ENCODE measurements at places on chromosomes 11 and 22.
A peak's percentile ranks its signal among the peaks of the same experiment; 100 is the strongest.

- DNase-seq: no peak
Measured at GRCh38 chr11:128840783-128841182, 26.3 kb downstream of the KCNJ1 start.

- no peak for DNase-seq
Measured at GRCh38 chr22:30397656-30398635, 1.1 kb downstream of the SEC14L2 start.

DNA sequence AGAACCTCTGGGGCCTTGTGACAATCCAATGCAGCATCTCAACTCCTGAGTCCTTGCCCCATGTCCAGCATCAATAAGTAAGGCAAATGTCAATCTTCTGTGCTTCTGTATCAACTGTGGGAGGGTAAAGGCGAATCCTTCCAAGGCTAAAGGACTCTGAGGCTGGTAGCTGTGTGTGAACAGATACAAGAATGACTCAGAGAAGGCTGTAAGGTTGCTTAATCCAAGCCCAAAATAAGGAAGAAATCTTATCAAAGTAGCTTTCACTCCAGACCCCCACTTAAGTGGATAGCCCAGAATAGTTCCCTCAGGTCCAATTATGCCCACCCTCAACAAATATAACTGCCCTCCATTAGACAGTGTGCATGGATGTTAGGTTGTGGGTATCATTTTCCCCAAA lies 28.1 kb upstream of the SCGB1A1 start:
- DNase-seq: no peak

DNA sequence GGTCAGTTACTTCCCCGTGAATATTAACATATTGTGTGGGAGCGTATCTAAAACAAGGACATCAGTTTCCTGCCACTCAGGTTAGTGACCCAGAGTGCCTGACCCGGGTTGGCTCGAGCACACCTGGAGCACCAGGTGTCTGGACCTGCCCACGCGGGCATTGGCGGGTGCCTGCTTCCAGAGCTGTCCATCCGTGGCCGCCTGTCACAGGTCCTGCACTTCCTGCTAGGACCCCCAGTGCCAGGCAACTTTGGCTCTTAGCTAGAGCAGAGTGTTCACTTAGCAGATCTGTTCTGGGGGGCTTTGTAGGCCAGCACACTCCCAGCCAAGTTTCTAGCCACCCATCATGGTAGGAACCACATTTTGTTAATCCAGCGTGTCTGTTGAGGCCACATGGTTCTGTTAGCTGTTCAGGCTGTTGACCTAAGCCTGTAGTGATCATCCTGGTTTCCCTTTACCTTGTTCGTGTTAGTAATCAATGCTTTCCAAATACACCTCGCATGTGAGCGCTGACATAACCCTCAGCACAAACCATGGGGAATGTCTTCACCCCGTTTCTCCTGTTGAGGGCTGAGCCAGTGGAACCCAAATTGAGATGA lies 29.5 kb downstream of the MOV10L1 start:
- no peak for DNase-seq

DNA sequence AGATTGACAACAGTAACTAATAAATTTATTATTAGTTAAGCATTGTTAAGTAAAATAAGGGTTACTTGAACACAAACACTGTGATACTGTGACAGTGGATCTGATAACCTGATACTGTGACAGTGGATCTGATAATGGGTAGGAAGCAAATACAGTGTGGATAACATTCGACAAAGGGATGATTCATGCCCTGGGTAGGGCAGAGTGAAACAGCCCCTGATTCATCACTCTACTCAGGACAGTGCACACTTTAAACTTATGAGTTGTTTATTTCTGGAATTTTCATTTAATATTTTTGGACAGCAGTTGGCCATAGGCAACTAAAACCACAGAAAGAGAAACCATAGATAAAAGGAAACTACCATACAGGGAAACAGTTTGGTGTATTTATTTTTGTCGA lies 60.8 kb upstream of the CTSC start:
- DNase-seq: no peak

DNA sequence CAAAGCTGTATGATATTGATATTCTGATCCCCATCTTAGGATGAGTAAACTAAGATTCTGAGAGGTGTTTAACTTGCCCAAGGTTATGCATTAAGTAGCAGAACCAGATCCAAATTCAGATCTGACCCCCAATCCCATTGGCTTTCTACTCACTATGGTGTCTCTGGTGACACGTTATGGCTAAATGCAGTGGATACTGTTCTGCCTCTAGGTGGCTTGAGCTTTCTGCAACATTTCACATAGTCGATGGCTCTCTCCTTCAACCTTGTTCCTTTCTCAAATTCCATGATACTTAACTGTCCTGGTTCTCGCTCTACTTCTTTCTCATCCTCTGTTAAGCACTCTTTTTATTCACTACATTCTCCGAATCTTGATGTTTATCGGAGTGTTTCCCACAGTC lies 9.4 kb downstream of the C11orf97 start:
- no peak for DNase-seq

DNA sequence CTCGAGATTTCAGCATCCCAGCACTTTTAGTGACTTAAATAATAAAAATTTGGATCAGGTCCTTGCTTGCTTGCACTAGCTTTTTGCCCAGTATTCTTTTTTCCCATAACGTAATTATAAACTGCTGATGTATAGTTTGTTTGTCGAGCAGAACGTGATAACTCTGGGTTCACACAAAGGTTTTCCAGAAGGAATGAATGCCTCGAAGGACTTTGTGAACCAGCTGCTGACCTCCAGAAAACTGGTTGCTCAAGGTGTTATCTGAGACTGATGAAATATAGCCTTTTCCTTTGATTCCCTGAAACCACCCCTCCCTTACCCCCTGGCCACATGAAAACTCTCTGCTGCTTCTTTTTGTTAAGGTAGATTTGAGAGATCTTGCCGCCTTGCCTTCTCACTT lies 229.1 kb upstream of the CARD18 start:
- no peak for DNase-seq

- no peak for DNase-seq
Measured at GRCh38 chr11:19832086-19832750, 119.6 kb downstream of the NAV2 start.

DNA sequence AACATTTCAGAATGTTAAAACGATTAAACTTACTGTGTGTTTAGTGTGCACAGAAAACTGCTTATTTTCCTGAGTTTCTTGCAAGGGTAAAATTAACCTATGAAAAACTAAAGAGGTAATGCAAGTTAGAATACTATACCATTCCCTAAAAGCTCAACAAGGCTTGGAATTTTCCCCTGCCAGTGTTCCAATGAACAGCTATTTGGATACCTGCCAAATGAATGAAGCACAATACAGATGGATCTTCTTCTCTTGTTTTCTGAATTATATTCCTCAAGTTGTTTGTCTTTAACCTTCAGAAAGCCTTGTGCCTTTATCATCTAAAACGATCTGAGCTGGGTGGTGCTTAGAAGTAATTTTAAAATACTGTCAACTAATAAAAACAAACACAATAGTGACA lies 204.5 kb downstream of the LRRC4C start:
- DNase-seq: no peak

- no peak for DNase-seq
Measured at GRCh38 chr11:55357560-55358184, 10.1 kb upstream of the OR4A15 start.

DNA sequence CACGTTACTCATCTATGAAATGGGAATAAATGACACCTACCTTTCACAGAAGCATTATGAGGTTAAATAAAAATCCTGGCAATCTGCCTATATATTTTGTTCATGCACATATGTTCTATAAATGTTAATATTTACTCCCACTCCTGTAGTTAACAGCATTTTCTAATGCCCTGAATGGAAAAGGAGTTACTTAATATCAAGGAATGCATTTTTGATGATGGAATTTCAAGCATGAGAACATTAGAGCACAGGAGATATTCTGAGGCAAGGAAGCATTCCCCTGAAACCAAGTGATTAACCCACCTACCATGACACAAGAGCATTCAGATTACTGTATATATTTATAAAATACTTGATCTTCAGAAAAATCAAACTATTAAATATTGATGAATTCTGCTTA lies 102.1 kb downstream of the ARHGAP32 start:
- DNase-seq: no peak

DNA sequence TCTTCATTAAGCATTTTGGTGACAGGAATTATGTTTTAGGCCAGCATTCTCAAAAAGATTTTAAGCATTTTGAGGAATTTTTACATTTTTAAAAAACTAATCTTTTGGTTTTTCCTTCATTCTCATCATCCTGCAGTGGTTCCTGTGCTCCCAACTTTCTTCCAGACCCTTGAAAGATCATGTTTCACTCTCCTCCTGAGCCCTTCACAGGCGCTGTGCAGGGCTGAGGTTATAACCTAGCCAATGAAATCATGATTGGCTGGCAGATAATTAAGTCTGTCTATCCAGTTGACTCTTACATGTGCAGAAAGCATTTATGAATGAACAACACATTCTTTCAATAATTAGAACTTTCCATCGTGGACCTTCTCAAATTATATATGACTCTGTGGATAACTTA lies 226.3 kb downstream of the DDX10 start:
- DNase-seq: no peak

DNA sequence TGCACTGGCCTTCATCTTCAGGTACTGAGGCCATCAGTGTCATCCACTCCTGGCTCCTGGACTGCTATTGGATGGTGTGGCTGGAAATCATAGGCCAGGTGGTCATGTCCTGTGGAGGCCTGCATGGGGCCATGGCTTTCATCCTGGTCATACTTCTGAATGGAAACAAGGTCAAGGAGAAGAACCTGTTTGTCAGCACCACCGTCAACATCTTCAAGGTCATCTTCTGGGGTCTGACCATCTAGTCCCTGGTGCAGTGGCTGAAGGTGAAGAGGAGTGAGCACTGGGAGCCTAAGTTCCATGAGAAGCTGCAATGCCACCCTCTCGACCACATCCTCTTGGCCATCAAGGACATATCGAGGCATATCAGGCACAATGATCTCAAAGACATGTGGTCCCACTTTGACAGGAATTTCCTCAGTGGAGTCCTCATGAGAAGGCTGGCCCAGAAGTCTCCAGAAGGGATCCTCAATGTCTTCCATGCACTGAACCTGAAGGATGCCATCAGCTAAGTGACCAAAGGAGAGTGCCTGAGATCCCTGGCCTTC lies 120.0 kb upstream of the SERPIND1 start:
- DNase-seq: peak; percentile 34

- DNase-seq: no peak
Measured at GRCh38 chr22:24189249-24190158, 8.2 kb downstream of the SUSD2 start.

DNA sequence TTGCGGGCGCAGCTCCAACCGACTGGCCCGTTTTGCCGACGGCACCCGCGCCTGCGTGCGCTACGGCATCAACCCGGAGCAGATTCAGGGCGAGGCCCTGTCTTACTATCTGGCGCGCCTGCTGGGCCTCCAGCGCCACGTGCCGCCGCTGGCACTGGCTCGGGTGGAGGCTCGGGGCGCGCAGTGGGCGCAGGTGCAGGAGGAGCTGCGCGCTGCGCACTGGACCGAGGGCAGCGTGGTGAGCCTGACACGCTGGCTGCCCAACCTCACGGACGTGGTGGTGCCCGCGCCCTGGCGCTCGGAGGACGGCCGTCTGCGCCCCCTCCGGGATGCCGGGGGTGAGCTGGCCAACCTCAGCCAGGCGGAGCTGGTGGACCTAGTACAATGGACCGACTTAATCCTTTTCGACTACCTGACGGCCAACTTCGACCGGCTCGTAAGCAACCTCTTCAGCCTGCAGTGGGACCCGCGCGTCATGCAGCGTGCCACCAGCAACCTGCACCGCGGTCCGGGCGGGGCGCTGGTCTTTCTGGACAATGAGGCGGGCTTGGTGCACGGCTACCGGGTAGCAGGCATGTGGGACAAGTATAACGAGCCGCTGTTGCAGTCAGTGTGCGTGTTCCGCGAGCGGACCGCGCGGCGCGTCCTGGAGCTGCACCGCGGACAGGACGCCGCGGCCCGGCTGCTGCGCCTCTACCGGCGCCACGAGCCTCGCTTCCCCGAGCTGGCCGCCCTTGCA lies 1.0 kb downstream of the FJX1 start:
- peak; percentile 31 for DNase-seq

DNA sequence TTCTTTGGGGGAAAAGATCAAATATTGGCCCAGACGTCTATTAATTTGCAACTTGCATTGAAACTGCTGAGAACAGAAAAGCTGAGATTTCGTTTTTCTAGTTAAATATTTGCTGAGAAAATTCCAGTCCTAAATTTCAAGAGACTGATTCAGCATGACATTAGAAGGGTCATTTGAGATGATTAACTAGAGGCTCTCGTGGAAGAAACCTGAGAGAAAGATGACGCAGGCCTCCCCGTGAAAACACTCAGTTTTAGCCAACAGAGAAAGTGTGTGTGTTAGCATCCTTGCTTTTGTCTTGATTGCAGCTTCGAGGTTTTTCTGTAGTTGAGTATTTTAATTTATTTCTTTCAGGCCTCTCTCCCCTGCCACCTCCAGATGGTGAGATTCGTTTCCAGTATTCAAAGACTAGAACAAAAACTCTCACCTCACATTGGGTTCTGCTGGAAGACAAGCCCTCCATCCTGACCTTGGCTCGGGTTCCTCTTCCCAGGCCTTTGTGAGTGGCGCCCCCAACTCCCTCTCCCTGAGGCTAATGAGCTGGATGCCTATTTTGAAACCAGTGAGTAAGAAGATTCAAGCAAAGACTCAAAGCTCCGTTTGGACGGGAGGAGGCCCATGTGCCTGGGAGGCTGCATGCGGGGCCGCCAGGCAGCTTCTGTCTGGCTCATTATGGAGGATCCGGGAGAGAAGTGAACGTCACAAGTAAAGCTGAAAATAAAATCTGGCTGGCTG lies 52.4 kb downstream of the CELSR1 start:
- DNase-seq: no peak

- DNase-seq: no peak
Measured at GRCh38 chr22:37733625-37734401, 37.0 kb downstream of the TRIOBP start.

DNA sequence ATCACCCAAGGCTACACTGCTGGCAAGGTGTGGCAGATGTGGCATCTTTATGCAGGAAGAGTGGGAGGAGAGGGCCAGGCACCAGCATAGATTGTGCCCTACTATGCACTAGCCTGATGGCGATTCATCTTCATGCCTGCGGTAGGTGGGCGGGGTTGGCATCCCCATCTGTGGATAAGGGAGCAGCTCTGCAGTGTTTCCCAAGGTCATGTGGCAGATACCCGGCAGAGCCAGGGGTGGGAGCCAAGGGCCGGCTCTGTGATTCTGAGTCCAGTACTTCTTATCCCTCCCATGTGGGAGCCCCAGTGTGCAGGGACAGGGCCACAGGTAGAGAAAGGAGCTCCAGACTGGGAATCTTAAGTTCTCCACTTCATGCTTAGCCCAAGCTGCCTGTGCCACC lies 20.0 kb downstream of the CD82 start:
- DNase-seq: no peak

- DNase-seq: no peak
Measured at GRCh38 chr11:82321206-82321605, 412.5 kb downstream of the FAM181B start.

- DNase-seq: no peak
Measured at GRCh38 chr11:121886996-121887395, 229.0 kb downstream of the BLID start.

DNA sequence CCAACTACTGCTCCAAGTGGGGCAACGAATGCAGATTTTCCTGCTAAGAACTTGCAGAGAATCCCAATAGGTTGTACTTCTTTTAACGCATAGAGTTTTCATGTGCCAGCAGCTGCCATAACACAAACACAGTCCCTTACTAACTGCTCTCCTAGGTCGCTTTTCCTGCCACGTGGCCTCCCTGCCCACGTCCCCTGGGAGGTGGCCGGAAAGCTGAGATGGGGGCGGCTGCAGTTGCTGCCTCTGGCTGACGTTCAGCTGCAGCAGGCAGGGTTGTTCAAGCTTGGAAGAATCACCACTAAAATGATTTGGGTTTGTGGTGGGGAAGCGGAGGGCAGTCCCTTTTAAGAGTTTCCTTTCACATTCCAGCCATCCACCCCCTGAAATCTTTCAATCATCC lies 39.3 kb downstream of the ZNF202 start:
- DNase-seq: no peak

- no peak for DNase-seq
Measured at GRCh38 chr11:119026970-119027369, 3.7 kb downstream of the SLC37A4 start.

Data from activated naive CD4-positive, alpha-beta T cell treated with anti-CD3 and anti-CD28 coated beads, Interleukin-2, amount 50 U/mL, for 72 hours (primary cell).